ENCODE measurements at places on chromosomes 11 and 22.

DNA sequence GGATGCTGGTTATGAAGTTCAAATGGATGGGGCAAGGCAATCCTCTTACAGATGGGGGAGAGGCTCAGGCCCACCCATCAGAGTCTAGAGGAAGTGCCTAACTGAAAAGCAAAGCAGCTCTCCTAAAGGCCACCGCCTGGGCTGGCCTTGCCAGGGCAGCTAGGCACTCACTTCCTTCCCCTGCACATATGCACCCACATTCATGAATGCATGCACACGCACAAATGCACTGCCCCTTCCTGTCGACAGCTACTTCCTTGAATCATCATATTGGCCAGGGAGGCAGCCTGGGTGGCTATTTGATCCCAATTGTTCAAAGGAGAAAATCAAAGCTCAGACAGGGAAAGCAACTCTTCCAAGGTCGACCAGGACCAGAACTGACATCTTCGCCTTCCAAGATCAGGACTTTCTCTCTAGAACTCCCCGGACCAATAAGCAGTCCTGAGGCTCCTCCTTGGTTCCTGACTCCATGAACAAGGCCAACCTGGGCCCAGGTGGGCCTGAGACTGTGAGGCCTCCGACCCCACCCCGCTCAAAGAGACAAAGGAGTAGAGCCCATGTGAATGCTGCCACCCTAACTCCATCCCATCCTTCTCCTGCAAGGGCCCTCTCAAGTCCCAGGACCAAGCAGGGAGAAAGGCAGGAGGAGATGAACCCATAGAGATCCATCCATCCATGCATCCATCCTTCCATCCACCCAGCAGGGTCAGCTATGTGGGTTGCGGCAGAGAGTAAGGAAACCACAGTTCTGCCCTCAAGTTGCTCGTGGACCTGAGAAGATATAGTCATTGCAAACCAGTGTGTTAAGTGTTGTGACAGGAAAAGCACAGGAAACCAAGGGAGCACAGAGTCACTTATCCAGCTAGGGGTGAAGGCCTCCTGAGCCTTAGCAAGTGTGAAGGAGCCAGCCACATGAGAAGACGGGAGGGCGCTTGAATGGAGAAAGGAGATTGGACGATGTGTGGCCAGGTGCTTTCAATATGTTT, 35.4 kb upstream of the LMO1 start:
- no peaks in the 10 kb centered on the region for H3K36me3 ChIP-seq
- no peak for DNase-seq
- H3K27ac ChIP-seq, result no peak overlapping the region
- no peaks in the 10 kb centered on the region for H3K4me1 ChIP-seq
- no peaks in the 10 kb centered on the region for H3K27me3 ChIP-seq

- no peak overlapping the region for H3K4me3 ChIP-seq
- no peaks in the 10 kb centered on the region for H3K36me3 ChIP-seq
- no peak for DNase-seq
- no peaks in the 10 kb centered on the region for H3K4me1 ChIP-seq
Measured at GRCh38 chr11:123775289-123775688, 21.0 kb upstream of the OR6X1 start.

GRCh38 chr11:118074785-118075184, 2.1 kb upstream of the TMPRSS4 start:
- no peaks in the 10 kb centered on the region for H3K27me3 ChIP-seq
- H3K4me3 ChIP-seq, result no peak overlapping the region
- no peaks in the 10 kb centered on the region for H3K4me1 ChIP-seq
- H3K36me3 ChIP-seq, result no peaks in the 10 kb centered on the region
- DNase-seq, result no peak

DNA sequence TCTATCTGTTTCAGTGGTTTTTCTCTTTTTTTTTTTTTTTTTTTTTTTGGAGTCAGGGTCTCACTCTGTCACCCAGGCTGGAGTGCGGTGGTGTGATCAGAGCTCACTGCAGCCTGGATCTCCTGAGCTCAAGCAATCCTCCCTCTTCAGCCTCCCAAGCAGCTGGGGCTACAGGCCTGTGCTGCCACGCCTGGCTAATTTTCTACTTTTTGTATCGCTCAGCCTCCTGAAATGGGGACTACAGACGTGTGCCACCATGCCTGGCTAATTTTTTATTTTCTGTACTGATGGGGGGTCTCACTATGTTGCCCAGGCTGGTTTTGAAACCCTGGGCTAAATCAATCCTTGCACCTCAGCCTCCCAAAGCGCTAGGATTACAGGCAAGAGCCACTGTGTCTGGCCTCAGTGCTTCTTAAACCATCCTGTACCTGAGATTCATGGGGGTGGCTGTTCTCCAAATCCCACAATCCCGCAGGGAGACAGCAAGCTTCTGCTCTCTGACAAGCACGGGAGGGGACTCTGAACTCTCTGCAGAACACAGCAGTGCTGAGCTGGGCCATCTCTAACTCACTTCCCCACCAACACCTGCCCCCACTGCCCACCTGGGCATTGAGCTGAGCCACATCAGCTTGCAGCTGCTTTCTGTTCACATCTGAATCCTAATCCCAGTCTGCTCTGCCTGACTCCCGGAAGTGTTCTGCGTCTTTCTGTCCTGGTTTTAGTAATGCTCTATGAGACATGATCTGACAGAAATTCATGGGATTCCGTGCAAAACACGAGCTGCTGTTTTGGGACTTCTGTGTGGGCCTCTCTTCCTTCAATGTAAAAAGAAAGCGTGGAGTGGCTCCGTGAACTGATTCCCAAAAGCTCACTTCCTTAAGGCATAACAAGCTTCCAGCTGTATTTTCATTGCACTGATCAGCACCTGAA, 400.0 kb downstream of the LARGE1 start:
- H3K27ac ChIP-seq, result no peak overlapping the region
- no peaks in the 10 kb centered on the region for H3K27me3 ChIP-seq
- no peak for DNase-seq
- no peaks in the 10 kb centered on the region for H3K36me3 ChIP-seq
- no peak overlapping the region for H3K4me3 ChIP-seq

Data from effector memory CD4-positive, alpha-beta T cell (primary cell).